H4 (cell line): ENCODE measurements at places on chromosomes 1 and 21. TPM values are rescaled to one million over a fixed set of nuclear protein-coding genes. Genes with fewer than 3 reads are reported as not detected.

GRCh38 chr21:35504277-35504676 is 455.2 kb upstream of the RUNX1 start:
- no peak for DNase-seq

GRCh38 chr1:4754816-4755215 is 100.4 kb downstream of the AJAP1 start:
- no peak for DNase-seq

DNA sequence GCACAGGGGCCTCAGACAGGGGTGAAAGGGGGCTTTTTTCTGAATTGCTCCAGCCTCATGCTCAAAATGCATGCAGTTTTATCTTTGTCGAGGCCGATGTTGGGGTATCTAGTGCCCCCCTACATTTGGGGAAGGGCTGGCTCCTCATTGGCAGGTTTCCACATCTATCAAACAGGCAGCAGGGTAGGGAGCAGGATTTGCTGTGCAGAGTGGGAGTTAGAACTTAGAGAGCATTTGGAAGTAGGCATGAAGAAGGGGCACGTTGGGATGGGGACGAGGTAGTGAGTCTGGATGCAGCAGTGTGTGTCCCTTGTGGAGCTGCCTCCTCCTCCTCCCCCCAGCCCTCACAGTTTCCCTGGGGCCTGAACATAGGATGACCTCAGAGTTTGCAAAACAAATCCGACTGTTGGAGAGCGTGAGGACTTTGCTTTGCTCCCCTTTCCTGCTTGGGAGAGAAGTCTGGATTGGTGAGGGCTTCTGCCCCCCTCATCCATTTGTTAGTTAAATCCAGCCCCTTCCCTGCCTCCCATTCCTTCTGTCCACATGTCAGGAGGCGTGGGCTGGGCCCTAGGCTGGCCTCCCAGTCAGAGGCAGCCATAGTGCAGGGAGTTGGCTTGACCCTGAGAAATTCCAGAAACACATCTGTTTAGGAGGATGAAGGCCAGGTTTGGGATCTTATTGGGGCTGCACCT is 36.9 kb upstream of the GPR37L1 start:
- no peak for DNase-seq

ROR1 gene
- total RNA-seq = 1.8 and 4.1 TPM in 2 replicates

- peak; percentile 51 for DNase-seq
Measured at GRCh38 chr1:225318706-225319575, 108.9 kb downstream of the LBR start.
